Bronchial epithelial cell (primary cell): ENCODE measurements at places on chromosomes 7 and 10. TPM values are rescaled to one million over a fixed set of nuclear protein-coding genes. Genes with fewer than 3 reads are reported as not detected.

Gene CYP2C19
- 0.26 and 1.2 TPM in 2 replicates for total RNA-seq

Gene STN1
- total RNA-seq, result 40.7 and 67.7 TPM in 2 replicates

Gene NXPH1
- total RNA-seq, result not detected in 2 replicates

Gene CALHM1
- not detected in 2 replicates for total RNA-seq

Gene ATRNL1
- total RNA-seq, result 0.13 and 0.53 TPM in 2 replicates

Gene LRIT1
- not detected in 2 replicates for total RNA-seq

Gene AMPH
- total RNA-seq, result not detected in 2 replicates

Gene SUN3
- total RNA-seq, result 0.51 and 0.79 TPM in 2 replicates

Gene TMEM225B
- total RNA-seq, result 0.53 and 0.77 TPM in 2 replicates

Gene TEX47
- not detected in 2 replicates for total RNA-seq

Gene CADPS2
- 2.0 and 4.2 TPM in 2 replicates for total RNA-seq

Gene TRIL
- under 0.01 TPM in 1 of 2 replicates, not detected in the other for total RNA-seq

Gene PDE6C
- not detected in 2 replicates for total RNA-seq

Gene C7orf33
- not detected in 2 replicates for total RNA-seq

Gene PRRT4
- under 0.01 and 0.13 TPM in 2 replicates for total RNA-seq

Gene SPDYE2B
- not detected in 2 replicates for total RNA-seq

Gene SPDYE6
- under 0.01 TPM in 1 of 2 replicates, not detected in the other for total RNA-seq

Gene FAM180A
- 0.26 TPM in 1 of 2 replicates, not detected in the other for total RNA-seq

Gene OR6B1
- total RNA-seq, result not detected in 2 replicates

Gene LMTK2
- 12.9 and 21.4 TPM in 2 replicates for total RNA-seq

Gene SHH
- total RNA-seq, result 0.13 TPM in 1 of 2 replicates, not detected in the other

Gene POM121
- total RNA-seq, result 4.5 and 4.7 TPM in 2 replicates

Gene SEMA3E
- total RNA-seq, result under 0.01 and 0.13 TPM in 2 replicates

Gene BMI1
- 20.4 and 35.5 TPM in 2 replicates for total RNA-seq

Gene RP9
- total RNA-seq, result 12.1 and 12.2 TPM in 2 replicates

Gene PIK3AP1
- 2.1 and 5.2 TPM in 2 replicates for total RNA-seq

Gene TMEM270
- total RNA-seq, result not detected in 2 replicates

Gene IL15RA
- total RNA-seq, result 0.51 and 0.79 TPM in 2 replicates

Gene ASB4
- under 0.01 TPM in 1 of 2 replicates, not detected in the other for total RNA-seq

Gene METTL27
- 0.26 and 3.3 TPM in 2 replicates for total RNA-seq

Gene PAX4
- not detected in 2 replicates for total RNA-seq
